ENCODE measurements at places on chromosomes 2 and 18.

DNA sequence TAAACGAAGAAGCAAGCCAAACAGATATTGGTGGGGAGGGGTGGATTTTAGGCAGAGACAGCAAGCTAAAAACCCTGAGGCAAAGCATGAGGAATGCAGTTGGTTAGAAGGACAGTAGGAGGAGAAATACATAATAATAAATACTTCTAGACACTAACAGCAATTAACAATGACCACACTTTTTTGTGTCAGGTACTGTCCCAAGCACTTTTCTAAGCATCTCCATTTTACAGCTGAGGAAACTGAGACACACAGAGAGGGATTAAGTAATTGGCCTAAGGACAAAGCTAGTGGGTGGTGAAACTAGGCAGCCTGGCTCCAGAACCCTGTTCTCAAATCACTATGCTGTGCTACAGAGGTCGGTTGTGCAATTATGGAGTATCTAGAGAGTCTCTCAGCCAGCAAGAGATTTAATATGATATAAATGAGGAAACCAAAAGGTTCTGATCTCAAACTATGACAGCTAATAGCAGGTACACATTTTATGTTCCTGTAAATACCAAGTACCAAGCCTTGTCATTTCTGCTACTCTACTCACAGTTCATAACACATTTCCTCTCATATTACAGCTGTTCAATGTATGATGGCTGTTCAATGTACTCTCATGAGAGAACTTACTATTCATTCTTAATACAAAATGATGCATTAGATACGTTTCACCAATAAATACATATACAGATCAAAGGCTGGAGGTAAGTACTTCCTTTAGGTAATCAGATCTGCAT, 5.3 kb downstream of the MAP4K3 start:
- DNase-seq, result no peak

DNA sequence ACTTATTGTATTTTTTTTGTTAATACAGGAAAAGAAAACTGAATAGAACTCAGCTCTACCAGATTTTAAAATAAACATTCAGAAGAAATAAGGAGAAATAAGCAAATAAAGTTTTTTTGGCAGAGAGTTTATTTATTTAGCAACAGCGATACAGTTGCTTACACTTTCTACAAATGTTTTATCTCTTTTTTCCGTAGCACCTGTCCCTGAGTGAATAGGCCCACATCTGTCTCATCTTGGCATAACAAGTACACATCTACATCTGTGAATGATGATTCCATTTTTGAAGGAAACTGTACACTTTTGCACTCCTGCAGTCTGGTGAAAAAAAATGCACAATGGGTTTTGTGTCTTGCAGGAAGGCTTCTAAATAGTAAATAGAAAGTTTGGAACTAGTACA, 783.6 kb upstream of the ZEB2 start:
- DNase-seq, result no peak

DNA sequence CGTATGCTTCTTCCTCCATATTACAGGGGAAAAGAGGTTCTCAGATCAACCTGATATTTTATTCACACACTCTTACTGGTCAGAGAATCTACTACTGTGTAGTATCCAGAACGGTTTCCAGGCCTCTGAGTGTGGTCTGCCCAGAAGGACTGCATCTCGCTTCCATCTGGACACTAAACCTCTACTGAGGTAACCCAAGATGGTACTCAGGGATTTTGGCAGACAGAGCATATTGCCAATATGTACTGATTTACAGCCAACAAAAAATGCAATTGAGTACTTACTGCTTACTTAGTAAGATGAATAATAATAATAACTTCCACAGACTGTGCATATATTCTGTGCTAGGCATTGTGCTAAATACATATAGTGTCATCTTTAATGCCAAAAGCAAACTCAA, 55.8 kb downstream of the CYRIA start:
- DNase-seq, result no peak

DNA sequence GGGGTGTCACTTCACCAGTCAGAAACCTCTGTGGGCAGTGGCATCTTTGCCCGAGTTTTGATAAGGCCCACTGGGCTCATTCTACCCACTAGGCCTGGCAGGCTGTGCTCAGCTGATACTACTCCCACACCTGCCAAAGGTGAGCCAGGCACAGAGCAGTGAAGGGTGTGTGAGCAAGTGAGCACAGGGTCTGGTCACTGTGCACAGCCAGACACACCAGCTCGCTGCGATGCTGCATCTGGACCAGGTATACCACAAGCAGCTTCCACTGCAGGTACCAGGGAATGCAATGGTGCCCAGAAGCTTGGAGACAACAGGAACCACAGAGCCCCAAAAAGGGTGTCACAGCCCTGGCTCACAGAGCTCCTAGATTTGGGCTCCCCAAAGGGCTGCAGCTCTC, 40.6 kb upstream of the CBLN2 start:
- DNase-seq, result no peak

DNA sequence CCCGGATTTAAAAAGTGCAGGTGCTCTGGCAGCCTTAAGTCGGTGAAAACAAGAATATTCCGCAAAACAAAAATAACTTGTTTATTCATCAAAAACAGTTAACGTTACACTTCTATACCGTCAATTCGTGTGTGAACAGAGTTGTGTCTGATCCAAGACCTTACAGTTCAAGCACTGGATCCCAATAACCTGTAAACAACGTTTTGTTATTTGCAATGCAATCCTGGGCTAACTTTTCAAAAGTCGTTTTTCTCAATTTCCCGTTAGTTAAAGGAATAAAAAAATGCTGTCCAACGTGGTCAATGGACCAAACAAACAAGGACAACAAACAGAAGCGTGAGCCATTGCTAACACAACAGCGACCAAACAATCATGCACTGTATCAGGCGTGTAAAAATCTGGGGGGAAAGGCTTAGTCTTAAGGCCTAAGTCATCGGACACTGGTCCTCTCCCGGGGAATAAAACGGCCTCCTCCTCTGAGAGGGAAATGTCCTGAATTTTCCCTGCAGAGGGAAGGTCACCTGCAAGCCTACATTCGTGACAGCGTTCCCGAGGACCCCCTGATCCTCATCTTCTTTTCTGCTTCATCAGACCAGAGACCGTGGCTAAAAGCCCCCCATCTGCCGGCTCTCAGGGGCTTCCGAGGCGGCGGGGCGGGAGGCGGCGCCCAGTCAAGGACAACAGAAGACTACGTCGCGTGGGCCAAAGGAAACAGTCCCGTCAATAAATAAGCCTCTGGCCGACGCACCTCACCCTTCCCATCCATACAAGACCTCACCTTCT, 490 bp downstream of the NDUFS1 start:
- no peak for DNase-seq

DNA sequence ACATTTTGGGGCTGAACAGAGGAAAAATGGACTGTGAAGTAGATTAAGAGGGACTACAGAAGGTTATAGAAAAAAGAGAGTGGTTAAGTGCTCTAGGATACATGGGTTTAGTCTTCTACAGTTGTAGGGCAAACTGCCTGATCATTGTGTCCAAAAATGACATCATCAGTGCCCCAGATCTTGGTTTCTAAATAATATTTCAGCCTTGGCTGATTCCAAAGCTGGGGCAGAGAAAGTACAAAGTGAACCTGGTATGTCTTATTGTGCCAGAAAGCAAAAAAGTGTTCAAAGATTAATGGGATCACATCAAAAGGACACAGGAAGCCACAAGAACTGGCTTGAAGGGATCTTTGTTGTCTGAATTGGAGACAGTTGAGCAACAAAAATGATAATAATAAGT, 97.1 kb upstream of the ZNF521 start:
- no peak for DNase-seq

- DNase-seq, result no peak
These were observed 74.0 kb downstream of the IL1R2 start for GRCh38 chr2:102065675-102066252.

GRCh38 chr18:37476182-37476581, 89.4 kb downstream of the CELF4 start:
- no peak for DNase-seq

DNA sequence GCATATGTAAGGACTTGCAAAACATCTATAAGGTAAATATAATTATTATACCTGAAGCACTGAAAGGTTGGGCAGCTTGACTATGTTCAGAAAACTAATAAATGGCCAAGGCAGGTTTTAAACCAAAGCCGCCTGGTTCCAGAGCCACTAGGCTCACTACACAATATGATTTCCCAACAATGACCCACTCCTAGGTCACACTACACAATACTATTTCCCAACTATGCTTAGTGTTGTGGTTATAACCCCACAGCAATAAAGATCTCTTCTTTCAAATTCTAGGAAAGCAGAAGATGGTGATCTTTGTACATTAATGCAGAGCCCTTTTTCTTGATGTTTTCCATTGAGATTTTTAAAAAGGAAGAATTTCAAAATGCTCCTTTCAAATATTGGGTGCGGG, 180.4 kb downstream of the CYRIA start:
- no peak for DNase-seq

DNA sequence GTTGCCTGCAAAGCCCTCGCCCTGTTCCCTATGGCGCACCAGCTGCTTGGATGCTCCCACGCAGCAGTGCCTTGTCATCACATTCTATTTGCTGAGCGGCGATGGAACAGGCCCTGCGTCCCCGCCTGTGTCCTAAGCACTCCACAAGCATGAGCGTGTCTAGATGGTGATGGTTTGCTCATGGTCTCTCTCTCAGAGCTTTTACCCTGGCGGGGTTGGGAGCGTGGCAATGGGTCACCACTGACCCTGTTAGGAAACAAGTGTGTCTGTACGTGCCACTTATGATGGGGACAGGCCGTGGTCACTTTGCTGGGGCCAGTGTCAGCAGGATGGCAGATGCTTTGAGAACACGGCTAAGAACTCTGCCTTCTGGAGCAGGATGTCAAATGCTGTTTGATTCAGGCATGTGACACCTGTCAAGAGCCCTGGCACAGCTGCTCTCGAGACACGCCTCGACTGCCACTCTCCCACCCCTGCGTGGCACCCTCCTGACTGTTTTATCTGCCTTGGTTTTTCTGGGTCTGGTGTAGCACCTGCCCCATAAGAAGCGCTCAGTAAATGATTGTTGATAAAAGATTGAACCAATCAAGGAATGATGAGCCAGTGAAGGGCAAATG, 44.2 kb downstream of the RRM2 start:
- no peak for DNase-seq

DNA sequence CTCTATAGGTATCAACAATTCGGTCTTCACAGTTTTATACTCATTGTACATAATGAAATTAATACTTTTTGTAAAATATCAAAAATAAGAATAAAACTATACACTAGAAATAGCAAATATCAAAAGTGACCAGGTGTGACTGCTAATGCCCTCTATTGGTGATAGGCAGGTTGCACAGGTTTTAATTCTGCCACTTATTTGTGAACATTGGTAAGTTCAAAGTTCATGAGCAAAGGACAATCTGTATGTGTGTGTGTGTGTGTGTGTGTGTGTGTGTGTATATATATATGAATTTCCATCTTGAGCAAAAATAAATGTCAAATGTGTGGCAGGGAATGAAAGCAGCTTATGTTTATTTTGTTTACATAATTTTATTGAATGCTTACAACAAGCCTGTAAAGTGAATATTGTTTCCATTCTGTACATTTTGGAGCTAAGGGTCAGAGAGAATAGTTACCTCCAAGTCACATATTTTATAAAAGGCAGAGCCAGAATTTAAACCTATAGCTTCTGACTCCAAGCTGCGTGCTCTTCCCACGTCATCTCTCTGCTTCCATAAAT, 537.4 kb downstream of the CPS1 start:
- DNase-seq, result no peak

DNA sequence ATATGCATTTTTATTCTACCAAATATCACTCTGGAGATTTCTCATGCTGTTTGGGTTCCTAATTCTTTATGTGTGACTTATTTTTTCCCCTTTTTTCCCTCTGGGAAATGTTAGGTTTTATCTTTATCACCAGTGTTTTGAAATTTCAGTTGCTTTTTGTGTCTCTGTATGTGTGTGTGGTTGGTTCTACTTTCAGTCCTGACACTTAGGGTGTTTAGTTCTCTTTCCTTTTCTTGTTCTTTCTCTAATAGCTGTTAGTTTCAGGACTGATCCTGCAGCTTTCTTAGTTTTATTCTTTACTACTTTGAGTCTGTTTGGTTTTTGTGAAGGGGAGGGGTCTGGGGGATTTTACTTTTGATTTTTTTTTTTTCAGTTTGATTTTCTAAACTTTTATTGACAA, 23.1 kb downstream of the PPM1B start:
- no peak for DNase-seq

DNA sequence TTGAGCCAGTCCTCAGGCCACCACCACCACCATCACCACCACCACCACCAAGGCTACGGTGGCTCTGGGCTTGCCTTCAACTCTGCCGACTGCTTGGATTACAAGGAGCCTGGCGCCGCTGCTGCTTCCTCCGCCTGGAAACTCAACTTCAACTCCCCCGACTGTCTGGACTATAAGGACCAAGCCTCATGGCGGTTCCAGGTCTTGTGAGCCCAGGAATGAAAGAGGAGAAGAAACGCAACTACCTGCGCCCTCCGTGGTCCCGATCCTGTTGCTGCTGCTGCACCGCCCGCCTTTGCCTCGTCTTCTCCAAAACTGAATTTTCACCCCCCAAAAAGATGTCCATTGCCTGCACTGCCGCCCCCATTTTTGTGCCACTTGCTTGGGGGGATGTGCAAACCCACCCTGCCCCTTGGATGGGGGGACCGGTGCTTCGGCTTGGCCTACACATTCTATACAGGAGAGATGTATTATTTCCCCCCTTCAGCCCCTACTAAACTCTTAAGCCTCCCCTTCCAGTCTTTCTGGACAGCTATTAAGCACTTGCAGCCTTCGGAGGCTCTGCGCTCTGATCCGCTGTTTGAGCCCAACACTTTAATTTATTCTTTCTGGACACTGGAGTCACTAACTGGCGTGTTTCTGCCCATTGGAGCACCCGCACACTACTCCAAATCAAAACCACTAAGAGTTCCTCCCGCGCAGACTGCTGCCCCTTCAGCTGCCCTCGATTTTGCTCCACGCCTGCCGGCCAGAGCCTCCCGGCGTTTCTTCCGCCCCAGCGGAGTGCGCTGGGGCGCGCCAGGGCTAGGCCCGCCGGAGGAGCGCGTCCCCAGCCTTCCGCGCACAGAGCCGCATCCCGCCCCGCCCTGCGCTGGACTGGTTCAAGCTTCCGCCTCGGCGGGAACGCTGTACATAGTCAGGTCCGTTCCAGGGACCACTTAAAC, 5.7 kb downstream of the OTX1 start:
- no peak for DNase-seq

- DNase-seq, result peak; percentile 20
These were observed 50.1 kb upstream of the LPIN2 start for GRCh38 chr18:3062798-3063680.

Measured in activated CD8-positive, alpha-beta memory T cell treated with anti-CD3 and anti-CD28 coated beads for 1 hour (primary cell).